ENCODE measurements at places on chromosomes 13 and 19.

DNA sequence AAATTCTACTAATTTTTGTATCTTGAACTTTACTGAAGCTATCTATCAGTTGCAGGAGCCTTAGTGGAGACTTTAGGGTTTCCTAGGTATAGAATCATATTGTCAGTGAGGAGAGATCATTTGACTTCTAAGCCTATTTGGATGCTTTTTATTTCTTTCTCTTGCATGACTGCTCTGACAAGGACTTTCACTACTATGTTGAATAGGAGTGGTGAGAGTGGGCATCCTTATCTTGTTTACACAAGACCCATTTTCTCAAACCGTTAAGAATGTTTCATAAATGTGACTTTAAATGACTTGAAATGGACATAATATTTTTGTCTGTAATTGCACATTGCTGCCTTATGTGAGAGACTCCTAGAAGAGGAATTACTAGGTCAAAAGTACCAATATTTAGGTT is 17.9 kb upstream of the CSNK1A1L start:
- DNase-seq = no peak

DNA sequence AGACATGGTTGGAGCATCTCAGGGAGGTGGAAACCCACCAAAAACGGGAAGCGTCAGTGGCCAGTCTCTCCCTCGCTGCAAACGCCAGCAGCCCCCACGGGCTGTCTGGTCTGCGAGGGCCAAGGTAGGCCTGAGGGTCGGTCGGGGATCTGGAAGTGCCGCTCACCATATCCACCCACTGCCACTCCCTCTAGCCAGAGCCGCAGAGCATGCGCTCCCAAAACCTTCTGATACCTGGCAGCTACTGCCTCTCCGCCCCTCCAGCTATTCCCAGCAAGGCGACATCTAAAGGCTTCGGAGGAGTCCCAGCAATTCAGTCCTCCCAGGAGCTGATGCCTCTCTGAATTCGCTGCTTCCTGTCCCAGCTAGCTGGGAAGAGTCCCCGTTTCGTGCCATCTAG is 4.4 kb upstream of the FKRP start:
- DNase-seq = no peak

DNA sequence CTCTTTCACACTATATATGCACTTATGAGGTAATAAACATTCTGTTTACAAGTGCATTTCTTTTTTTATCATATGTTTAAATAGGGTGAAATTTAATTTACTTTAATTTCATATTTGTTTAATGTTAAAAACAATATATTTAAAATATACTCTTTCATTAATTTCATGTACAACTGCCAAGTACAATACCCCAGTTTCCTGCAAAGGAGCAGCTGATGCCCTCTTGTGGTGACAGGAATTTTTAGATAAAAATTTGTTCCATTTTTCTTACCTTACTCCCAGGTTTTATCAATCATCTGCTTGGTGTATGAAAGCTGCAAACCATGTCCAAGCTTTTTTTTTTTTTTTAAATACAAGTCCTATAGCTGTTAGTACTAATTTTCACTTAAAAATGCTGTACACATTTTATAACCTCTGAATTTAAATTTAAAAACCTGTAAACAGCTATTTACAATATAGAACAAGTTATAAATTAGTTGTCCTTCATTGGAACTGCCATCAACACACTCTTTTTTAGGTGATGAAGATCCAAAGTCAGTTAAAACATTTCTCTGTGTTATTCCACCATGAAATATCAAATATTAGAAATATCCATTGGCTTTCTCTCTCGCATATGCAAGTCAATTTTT is 4.9 kb downstream of the PCDH20 start:
- DNase-seq = no peak

DNA sequence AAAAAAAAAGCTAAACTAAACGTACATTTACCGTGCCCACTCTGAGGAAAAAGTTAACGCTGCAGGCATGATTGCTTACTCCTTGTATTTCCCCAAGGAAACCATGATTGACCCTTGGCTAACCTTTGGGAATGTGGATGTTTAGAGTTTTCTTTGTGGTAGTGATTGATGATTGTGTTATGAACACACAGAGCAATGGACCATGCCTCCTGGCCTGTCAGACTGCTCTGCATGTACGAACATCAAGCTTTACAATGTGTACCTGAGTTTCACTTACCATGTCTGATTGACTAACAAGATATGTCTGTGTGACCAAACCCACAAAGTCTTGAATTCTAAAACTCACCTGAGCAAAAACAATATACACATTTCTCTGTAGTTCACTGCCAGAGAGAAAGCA is 35.1 kb downstream of the MYCBP2 start:
- no peak for DNase-seq

GRCh38 chr13:75812751-75813181 is 176.6 kb downstream of the LMO7 start:
- no peak for DNase-seq

DNA sequence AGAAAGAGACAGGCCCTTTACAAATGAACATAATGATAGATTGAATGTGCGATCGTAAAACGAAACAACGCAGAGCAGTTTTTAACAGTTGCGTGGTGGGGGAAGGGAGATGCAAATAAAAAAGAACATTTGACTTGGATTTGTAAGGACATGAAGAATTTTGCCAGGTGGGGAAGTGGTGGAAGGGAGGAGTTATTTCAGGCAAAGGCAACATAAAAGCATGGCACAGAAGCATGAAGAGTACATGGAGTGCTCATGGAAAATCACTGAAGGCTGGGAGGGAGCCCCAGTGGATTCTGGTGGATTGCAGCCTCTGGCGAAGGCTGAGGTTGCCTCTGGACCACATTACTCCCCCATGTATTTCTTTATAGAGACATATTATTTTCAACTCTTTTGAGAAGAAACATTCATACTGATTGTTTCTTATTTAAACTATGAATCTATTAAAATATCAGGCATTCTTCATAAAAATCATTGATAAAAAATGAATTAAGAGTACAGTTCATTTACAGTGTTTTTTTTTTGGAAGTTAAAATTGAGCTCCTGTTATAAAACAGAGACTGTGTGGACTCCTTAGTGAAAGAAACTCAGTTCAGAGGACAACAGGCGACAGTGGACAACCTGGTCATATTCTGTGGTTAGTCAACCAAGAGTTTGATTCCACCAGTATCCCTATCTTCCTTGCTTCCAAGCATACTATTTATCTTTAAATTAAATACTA is 57.5 kb downstream of the STARD13 start:
- DNase-seq = no peak

- no peak for DNase-seq
These were observed 722 bp downstream of the DCAF15 start for GRCh38 chr19:13952931-13953531.

GRCh38 chr13:110698689-110699088 is 7.2 kb downstream of the CARS2 start:
- DNase-seq = no peak

GRCh38 chr13:83738407-83738806 is 143.9 kb downstream of the SLITRK1 start:
- DNase-seq = no peak

GRCh38 chr19:36797786-36798108 is 25.1 kb upstream of the ZNF850 start:
- no peak for DNase-seq

GRCh38 chr13:29511980-29512379 is 83.5 kb downstream of the SLC7A1 start:
- no peak for DNase-seq

DNA sequence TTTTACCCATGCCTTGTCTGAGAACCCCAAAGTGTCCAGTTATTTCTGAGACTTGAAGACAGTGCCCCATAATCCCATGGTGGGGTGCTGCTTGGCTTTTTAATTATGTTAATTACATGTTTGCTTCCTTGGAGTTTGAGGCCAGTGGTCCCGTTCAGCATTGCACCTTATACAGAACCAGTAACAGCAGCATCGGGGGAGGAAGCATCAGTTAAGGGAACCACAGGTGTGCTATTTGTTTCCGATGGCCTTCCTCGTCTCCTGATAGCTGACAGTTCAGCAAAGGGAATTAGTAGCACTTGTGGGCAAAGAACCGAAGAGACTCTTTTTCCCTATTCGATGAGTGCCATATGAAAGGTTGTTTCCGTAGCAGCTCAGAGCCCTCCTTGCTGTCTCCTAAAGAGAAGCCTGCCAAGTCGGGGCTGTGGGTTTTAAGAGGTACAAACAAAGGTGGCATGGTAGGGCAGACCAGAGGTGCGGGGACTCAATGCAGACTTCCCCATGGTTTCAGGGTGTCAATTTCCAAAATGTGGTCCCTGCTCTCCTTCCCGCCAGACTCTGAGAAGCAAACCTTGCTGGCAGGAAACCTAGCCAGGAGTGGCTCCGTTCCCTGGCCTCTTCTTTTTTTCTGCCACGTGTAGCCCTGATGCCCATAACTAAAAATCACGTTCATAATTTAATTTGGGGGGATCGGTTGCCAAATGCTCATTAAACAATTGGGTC is 225.2 kb upstream of the TSHZ3 start:
- no peak for DNase-seq

DNA sequence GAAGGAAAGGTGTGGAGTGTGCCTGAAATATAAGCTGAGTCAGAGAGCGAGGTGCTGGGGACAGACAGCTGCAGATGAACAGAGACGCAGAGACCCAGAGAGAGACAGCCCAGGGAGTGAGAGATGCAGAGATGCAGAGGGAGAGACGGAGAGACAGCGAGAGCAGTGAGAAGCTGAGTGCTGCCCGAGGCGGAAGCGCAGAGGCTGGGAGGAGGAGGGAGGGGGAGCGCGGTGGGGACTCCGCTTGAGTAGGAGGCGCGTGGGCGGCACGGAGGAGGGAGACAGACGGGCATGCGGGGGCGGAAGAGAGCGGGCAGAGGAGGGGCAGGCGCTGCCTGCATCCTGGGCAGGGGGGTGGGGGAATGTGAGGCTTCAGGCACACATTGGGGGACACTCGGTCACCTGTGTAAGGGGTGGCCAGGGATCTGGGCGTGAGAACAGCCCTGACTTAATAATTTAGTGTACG is 25.7 kb downstream of the SLC8A2 start:
- peak; percentile 37 for DNase-seq

GRCh38 chr19:33654840-33655508 is 33.2 kb downstream of the CHST8 start:
- no peak for DNase-seq
